Stimulated activated CD4-positive, alpha-beta T cell treated with anti-CD3 and anti-CD28 coated beads, Interleukin-12 subunit alpha, Interleukin-12 subunit beta, amount 100 ng/mL, for 4 hours (primary cell): ENCODE measurements at places on chromosomes 3 and 15.

DNA sequence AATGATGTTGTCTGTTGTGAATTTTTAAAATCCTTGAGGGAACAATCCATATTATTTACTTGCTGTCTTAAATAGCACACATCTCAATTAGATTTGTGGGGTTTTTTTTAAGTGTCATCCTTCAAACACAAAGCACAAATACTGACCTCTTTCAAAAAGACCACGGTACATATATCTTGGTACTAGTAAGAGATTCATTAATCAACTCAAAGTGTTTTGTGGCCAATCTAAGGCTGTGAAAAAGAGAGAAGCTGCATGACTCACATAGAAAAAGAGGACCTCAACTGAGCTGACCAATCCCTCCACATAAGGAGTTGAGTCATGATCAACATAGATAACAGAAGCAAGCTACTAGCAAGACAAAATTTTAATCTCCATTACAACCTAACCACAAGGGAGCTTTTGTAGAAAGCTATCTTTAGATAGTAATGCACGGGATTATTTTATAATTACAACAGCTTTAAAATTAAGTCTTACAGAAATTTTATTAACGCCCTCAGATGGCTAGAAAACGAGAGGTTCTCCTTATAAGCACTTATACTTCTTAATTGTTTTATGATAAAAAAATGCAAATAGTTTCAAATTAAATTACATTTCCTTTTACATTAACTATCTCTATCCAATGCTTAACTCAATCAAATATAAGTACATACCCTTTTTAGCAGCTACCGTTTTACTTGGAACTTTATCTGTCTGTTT is 60.5 kb downstream of the TOP2B start:
- no peak for DNase-seq

- DNase-seq: no peak
Observed at GRCh38 chr3:10907262-10907661, 85.3 kb upstream of the SLC6A1 start.

- DNase-seq: no peak
Observed at GRCh38 chr3:10770981-10771380, 45.0 kb upstream of the SLC6A11 start.

DNA sequence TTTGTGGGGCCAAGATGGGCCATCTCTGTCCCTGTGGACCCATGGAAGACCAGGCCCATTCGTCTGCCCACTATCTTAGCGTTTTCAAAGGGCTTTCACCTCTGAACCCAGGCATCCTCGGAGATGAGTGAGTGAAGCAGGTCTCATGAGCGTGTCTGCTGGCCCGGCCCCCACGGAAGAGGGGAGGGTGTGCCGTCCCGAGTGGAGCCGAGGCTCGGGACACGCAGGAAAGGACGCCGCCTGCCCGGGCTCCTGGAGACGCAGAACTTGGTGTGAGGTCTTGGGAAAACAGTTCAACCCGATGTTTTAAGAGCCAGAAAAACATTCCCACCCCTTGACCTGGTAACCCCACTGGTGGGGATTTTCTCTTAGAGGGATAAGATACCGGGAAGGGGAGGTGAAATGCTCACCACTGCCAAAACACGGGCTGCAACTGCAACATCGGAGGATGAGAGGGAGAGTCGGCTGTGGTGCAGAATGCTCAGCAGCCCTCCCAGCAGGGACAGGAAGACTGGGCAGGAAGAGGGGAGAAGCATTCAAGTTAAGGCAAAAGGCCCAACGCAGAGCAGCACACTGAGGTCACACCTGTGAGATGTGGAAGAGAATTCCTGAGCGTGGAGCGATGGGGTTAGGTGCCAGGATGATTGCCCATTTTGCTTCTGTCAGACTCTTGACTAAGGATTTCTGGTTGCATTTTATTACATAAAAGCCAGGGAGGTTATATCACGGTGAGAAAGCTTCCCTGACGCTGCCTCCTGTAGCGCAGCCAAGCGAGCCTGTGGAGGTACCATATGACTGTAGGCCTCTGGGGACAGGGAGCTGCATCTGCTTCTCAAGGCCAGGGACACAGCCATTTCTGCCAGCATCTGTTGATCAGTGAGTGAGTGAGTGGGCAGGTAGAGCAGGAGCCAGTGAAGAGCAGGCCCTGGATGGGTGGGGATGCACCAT is 14.1 kb upstream of the STAB1 start:
- DNase-seq: no peak

- no peak for DNase-seq
Observed at GRCh38 chr3:42865256-42865655, 10.4 kb downstream of the CYP8B1 start.

DNA sequence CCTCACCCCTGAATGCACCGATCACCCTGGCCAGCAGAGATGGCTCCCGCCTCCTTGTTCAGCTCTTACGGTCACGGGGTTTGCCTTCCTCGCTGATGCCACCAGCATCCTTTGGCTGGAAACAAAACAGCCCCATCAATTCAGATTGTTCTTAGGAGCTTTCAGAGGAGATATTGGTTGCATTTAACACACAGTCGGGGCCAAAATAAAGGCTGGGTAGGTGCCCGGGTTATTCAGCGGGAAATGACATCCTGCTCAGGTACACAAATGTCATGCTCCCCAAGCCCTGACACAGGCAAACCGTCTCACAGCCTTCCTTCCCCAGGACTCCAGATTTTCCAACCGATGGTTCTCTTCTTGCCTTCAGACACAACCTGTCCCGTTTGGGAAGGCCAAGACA is 62.4 kb upstream of the MEF2A start:
- DNase-seq: no peak

DNA sequence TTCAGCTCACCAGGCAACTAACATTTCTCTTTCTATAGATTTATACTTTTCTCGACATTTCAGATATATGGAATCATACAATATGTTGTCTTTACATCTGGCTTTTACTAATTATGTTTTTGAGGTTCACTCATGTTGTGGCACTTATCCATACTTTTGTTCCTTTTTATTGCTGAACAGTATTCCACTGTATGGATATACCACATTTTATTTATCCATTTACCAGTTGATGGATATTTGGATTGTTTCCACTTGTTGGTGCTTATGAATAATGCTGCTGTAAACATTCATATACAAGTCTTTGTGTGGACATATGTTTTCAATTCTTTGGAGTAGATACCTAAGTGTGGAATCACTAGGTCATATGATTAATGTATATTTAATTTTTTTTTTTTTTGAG is 97.2 kb downstream of the LEKR1 start:
- no peak for DNase-seq

GRCh38 chr3:45537970-45538640 is 56.4 kb upstream of the LIMD1 start:
- DNase-seq: no peak

DNA sequence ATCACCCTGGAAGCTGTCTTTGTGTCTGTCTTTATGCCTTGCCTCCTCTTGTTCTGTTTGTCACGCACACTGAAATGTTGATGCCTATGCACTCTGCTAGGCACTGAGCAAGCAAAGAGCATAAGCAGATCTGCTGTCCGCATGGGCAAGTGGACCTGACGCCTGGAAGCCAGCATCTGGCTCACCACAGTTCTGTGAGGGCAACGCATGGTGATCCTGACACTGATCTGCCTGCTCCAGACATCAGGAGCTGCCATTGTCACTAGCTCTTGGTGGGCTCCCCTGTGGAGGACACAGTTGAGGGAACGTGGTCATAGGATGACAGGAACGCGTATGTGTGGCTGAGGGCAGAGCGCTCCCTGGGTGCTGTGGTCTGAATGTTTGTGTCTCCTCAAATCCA is 234.6 kb downstream of the ADAMTS17 start:
- DNase-seq: no peak

GRCh38 chr3:64358853-64359252 is 133.6 kb upstream of the PRICKLE2 start:
- no peak for DNase-seq

- DNase-seq: no peak
Observed at GRCh38 chr3:53577506-53577905, 83.1 kb downstream of the CACNA1D start.

DNA sequence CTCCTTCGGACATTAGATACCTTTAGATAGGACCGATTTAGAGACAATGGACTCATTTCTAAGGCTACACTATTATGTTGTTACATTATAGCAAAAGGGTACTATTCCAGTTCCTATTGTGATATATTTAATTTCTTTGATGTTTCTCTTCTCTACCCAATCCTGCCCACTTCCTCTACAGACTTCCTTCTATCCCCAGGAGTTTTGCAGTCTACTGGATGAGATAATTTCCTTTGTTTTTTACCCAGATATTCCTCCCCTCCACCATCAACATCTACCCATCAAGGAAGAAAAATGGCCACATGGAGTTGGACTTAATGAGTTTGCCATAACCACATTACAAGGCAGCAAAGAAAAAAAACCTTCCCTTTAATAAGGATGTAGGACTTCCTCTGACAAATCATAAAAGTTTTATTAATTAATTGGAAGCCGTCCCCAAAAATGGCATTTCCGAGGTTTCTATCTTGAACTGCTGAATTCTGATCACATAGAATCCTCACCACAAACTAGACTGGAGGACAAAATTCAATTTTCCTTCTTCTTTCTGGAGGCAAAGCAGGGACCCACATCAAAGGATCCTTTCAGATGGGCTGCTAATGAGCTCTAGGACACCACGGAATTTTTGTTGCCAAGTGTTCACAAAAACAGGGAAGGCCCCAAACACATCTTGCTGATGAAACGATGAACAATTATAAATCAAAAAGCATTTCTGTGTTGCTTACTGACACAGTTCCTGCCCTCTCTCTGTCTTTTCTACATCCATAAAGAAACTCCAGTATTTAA is 33.4 kb downstream of the FRMD4B start:
- DNase-seq: no peak

GRCh38 chr3:185931777-185932612 is 5.8 kb downstream of the TRA2B start:
- no peak for DNase-seq

- DNase-seq: no peak
Observed at GRCh38 chr3:126807795-126808194, 103.8 kb downstream of the CHCHD6 start.

GRCh38 chr3:557972-558371 is 361.4 kb downstream of the CHL1 start:
- DNase-seq: no peak

DNA sequence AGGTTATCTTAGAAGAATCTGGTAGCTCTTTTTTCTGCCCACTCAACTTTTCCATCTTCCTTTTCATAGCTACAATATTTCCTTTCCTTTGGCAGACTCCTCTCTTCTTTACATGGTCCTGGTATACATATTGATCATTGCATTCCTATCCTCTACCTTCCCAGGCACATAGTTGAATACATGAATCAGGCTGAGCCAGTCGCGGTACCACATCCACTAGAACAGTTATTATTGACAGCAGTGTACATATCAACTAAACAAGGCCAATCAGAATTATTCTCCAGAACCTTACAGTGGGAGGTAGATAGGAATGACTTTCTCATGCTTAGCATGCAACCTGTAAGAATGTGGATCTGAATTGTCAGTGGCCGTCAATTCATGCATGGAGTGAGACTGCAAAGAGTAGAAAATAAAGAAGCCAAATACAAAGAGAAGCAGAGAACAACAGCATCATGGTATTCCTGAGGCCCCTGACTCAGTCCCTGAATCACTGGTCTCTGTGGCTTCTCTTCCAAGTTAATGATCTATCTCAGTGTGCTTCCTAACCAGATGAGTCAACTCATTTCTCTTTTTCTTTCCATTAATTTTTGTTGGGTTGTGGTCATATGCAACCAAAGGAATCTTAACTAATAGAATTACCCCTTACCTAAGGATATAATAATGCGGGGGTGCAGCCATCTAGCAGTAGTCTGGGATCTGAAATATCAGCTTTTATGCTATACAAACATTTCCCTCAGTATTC is 60.9 kb upstream of the DCBLD2 start:
- no peak for DNase-seq

- DNase-seq: peak; percentile 74
Observed at GRCh38 chr3:134473868-134474546, 11.8 kb downstream of the ANAPC13 start.

DNA sequence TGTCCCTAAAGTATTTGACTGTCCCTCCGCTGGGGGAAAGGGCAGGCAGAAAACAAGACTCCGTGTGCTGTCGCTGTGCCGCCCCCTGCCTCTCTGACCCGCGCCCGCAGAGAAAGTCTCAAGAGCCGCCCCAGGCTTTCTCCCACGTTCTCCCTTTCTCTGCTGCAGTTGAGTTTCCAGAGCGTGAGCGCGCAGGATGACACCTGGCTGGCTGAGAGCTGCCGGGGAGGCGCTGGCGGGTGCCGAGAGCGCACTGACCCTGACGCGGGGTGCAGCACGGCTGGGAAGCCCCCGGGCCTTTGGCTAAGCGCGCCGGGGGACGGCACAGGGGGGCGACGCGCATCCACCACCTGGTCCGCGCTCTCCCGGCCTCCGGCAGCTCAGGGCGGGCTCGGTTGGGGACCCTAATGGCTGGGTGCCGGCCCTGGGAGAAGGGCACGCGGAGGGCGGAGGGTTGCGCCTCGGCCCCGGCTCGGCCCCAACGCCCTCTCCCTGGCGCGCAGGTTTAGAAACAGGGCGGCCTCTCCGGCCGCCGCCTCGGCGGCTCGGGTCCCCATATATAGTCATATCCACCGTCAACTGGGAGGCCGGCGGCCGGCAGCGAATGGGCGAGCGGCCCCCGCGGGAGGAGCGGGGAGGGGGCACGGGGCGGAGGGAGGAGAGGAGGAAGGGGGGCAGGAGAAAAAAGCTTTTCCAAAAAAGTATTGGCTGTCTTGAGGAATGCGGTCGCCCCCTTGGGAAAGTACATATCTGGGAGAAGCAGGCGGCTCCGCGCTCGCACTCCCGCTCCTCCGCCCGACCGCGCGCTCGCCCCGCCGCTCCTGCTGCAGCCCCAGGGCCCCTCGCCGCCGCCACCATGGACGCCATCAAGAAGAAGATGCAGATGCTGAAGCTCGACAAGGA is at the start of gene TPM1:
TSS of gene TPM1 (plus strand) at position 774 of the 903 bp plus-strand sequence. CDS start at position 857, 83 bp downstream.
- peak; percentile 5 for DNase-seq

GRCh38 chr3:120855665-120856437 is 52.2 kb upstream of the STXBP5L start:
- DNase-seq: no peak

DNA sequence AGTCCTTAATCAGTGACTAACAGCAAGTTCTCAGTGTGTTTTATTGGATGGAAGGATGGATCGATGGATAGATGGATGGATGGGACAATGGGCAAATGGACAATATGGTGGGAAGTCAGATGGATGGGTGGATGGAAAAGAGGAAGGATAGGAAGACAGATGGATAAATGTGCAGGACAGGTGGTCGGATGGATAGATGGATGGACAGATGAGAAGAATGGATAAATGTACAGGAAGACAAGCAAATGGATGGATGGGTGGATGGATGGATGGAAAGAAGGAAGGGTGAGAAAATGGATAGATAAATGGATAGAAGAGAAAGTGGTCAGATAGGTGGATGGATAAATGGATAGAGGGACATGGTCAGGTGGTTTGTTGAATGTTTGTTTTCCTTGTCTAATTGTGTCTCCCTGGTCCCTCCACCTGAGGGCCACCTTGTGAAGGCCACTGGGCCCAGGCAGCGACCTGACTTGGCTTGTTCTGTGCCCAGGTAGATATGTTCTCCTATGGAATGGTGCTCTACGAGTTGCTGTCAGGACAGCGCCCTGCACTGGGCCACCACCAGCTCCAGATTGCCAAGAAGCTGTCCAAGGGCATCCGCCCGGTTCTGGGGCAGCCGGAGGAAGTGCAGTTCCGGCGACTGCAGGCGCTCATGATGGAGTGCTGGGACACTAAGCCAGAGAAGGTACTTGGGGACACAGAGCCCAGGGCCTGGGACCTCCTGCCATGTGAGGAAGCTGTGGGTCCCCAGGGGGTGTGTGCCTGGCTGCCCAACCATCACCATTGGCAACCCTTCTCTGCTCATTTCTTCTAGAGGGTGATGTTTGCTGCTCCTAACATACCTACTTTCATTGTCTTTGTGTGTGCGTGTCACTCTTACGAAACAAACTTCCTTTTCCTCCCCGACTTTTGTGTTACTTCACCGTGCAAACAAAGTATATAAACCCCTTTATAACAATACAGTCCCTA is 137.5 kb downstream of the LRRK1 start:
- DNase-seq: no peak
